ENCODE measurements at places on chromosomes 6 and 20.

- DNase-seq: no peak
These were observed 49.6 kb downstream of the CD24 start for GRCh38 chr6:106924694-106925523.

GRCh38 chr6:53718597-53719460 lies 53.3 kb upstream of the KLHL31 start:
- peak; percentile 4 for DNase-seq

DNA sequence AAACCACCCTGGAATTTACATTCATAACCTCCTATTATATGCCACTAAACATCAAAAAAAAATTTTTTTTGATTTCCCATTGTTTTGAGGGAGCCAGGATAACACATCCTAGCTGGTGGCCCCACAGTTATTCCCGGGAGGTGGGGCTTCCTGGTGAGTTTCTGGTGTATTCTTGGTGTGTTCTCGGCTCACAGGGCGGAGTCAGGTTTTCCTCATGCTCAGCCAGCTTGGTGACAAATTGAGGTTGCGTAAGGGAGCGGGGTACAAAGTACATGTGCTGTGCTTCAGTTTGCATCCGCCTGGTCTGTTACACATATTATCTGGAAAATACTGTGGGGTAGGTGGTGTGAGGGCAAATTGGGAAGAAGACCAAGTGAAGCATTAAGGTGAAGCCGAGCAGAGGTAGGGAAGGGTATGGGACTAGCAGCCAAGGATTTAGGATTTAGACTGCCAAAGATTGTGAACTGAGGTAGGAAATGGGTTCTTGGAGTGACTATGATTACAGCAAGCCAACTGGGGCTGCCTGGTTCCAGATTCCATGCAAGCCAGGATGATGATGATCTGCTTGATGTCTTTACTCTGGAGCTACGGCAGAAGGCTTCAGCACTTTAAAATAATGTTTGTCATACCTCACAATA lies 46.2 kb upstream of the EEF1A1 start:
- no peak for DNase-seq

GRCh38 chr6:16694781-16695578 lies 66.3 kb downstream of the ATXN1 start:
- DNase-seq: no peak
